ENCODE measurements at places on chromosomes 12 and 14. TPM values are rescaled to one million over a fixed set of nuclear protein-coding genes. Genes with fewer than 3 reads are reported as not detected.

DNA sequence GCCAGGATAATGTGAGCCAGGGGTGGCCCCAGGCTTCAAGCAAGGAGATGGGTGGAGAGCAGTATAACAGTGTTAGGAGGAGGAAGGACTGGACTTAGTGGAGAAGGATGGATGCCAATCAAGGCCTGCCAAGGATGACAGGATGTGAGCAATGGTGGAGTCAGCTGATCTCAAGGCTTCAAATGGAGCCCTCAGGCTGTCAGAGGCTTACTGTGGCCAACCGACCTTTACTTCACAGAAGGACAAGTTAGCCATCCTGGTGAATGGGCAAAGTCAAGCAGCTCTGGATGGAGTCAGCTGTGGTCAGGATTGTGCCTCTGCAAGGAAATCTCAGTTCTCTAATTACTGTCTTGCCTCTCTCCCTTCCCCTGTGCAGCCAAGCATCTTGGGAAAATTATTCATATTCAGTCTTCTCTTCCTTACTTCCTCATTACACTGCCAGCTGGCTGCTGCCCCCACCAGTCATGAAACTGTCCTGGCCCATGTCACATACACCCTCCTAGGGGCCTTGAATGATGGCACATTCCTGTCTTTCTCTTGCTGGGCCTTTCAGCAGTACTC lies 7.6 kb upstream of the STAT6 start:
- ATAC-seq: peak; percentile 85

The GALNT6 gene
- total RNA-seq: 6.2 TPM

The RD3L gene
- total RNA-seq: not detected

DNA sequence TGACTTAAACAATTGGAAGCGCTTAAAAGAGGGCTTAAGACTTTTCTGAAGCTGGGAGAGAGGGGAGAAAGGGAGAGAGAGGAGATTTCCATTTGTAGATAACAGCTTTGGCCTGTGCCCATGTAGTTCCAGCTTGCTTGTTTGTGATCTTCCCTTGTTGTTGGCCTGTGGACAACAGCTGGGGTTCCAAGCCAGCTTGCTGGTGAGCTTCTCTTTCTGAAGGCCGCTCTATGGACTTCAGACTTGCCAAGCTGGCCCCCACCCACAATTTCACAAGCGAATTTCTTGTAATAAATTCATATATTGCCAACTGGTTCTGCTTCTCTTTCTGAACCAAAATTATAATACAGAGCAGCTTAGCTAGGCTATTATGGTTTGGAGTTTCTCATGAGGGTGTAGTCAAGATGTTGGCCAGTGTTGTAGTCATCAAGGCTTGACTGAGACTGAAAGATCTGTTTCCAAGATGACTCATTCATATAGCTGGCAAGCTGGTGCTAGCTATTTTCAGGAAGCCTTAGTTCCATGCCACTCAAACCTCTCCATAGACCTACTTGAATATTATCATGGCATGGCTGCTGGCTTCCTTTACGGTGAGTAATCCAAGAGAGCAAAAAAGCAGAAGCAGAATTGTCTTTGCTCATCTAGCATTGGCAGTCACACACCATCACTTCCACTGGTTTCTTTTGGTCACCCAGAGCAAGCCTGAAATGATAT lies 89.4 kb downstream of the ATP23 start:
- ATAC-seq: peak; percentile 29

The PTPRB gene
- 0.24 TPM for total RNA-seq

DNA sequence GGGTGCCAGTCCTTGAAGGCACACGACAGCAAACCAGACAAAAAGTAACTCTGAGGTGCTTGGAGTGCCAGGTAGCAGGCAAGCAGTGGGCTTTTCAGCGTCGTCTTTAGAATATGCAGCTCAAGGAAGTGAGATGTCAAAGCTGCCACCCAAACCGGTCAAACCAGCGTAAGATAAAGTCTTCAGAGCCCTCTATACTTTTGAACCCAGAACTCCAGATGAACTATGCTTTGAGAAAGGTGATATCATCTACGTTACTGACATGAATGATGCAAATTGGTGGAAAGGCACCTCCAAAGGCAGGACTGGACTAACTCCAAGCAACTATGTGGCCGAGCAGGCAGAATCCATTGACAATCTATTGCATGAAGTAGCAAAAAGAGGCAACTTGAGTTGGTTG lies 95.9 kb downstream of the TBX3 start:
- ATAC-seq: no peak

- no peak for ATAC-seq
Observed at GRCh38 chr14:48275301-48275700, 599.9 kb upstream of the MDGA2 start.

The HECTD4 gene
- 33.1 TPM for total RNA-seq

- no peak for ATAC-seq
Observed at GRCh38 chr12:12960639-12961209, 8.8 kb upstream of the GPRC5D start.

The ASPG gene
- total RNA-seq: not detected
